ENCODE measurements at places on chromosomes 6 and 20.

DNA sequence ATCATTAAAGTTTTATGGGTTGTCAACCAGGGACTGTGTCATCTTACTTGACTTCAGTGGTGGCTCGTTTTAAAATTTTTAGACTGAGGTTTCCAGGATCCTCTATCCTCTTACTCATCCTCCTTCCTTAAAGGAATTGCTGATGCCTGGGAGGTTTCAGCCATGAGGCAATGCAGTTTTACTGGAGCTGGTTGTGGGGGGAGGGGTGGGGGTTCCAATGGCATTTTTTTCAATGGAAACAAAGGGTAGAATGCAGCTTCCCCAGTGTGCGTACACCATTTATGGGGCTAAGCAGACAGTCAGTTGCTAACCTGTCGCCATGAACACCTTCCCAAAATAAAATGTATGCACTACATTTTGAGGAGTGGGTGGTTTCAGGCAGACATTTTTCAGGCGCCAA, 88.0 kb downstream of the METTL24 start:
- DNase-seq, result no peak

DNA sequence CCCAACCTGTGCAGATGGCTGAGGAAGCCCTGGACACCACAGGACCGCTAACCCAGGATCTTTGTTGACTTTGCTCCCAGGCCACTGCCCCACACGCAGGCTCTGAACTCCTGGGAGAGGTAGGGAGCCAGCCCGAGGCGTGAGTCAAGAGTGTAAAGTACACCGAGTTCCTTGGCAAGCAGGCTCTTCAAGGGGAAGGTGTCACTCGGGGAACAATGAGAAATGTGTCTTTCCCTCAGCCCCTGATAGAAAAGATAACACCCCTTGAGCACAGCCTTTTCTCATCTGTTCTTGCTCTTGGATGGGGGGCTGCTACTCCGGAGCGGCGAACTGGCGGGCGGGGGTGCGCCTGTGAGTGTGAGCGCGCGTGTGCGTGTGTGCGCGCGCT, 472 bp upstream of the EDN3 start:
- DNase-seq, result no peak

GRCh38 chr6:136086686-136087085, 163.4 kb downstream of the MTFR2 start:
- DNase-seq, result no peak

GRCh38 chr6:5871296-5871695, 135.4 kb downstream of the NRN1 start:
- no peak for DNase-seq

DNA sequence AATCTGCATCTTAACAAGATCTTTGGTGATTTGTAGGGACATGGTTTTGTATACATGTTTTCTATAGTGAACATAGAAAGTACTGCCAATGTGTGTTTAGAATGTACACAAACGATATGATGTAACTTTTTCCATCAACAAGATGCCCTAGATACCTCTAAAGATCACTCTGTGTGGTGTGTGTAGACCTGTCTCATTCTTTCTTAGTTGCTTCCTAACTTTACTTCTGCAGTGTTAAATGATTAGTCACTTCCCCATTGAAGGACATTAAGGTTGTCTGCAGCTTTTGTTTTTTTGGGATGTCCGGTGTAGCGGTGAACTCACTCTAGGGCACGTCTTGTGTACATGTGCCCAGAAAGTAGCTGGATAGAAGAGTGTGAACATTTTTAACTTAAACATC, 35.9 kb downstream of the CDYL start:
- no peak for DNase-seq

DNA sequence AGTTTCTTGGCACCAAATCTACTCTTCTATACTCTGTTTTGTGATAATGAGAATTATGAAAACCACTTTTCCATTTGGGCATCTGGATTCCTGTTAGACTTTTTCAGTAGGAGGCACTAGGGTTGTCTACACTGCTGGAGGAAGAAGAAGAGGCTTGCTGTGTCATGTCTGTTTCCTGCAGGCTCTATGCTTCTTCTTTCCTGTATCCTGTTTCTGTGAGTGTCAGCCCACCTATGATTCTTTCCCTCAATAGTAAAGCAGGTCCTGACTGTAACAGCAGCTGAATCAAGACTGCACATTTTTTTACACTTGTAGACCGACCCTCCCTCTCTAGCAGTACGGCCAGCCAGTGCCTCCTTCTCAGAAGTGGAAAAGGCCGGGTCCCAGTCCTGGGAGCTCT, 603.9 kb downstream of the HDGFL1 start:
- no peak for DNase-seq

- DNase-seq, result peak; percentile 93
Measured at GRCh38 chr6:39865011-39865888, 69.0 kb downstream of the MOCS1 start.

DNA sequence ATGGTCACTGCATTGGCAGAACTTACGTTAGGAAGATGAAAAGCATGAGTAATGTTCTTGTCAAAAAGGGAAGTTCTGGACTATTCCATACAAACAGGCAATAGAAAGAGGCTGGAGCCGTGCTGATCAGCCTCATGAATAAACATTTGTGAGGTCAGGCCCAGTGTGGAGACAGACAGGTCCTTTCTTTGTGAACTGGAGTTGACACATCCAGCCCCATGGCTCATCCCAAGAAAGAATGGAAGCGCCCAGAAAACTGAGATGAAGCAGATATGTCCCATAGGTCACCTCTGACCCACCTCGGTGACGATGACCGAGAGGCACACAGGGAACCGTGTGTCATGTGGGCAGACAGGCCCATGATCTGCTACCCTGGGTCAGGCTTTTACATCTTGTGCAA, 276.0 kb upstream of the SGK1 start:
- DNase-seq, result no peak

- DNase-seq, result peak; percentile 3
Measured at GRCh38 chr6:70309243-70309642, 6.4 kb upstream of the COL9A1 start.

Measured in NCI-H82 (cell line).